ENCODE measurements at places on chromosomes 6 and 20.

DNA sequence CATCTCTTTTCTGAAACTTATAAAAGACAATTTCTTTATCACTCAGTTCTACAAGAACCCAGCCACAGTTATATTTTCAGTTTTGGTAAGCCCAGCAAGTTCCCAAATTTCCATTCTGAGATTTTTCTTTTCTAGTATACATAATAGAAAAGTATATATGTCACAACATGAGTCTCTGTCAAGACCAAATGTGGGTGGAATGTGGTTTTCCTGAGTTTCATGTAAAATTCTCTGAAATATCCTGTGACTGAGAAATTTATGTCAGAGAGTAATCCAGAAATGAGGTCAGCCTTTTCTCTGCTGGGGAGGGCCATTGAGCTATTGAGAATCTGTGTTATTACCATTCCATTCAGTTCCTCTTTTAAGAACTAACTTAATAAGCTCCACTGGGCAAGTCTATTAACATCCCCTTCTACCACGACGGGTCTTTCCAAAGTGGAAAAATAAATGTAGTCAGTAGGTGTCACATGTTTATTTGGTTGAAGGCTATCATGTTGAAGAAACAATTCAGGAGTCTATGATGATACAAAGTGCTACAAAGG lies 100.7 kb upstream of the HMGN3 start:
- DNase-seq = no peak

DNA sequence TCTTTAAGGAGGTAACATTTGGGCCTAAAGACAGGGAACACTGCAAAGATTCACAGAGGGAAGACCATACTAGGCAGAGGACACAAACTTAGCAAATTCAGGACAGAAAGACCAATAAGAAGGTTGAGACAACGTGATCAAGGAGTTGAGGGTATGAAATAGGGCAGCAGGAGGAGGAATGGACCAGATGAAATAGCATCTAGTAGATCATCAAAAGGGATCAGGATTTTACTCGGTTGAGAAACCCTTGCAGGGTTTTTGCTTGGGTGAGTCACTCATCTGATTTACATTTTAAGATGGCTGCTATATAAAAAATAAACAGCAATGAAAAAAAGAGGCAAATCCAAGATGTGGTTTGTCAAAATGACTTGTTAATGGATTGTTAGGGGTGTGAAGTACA lies 4.7 kb downstream of the BCLAF1 start:
- DNase-seq = no peak

DNA sequence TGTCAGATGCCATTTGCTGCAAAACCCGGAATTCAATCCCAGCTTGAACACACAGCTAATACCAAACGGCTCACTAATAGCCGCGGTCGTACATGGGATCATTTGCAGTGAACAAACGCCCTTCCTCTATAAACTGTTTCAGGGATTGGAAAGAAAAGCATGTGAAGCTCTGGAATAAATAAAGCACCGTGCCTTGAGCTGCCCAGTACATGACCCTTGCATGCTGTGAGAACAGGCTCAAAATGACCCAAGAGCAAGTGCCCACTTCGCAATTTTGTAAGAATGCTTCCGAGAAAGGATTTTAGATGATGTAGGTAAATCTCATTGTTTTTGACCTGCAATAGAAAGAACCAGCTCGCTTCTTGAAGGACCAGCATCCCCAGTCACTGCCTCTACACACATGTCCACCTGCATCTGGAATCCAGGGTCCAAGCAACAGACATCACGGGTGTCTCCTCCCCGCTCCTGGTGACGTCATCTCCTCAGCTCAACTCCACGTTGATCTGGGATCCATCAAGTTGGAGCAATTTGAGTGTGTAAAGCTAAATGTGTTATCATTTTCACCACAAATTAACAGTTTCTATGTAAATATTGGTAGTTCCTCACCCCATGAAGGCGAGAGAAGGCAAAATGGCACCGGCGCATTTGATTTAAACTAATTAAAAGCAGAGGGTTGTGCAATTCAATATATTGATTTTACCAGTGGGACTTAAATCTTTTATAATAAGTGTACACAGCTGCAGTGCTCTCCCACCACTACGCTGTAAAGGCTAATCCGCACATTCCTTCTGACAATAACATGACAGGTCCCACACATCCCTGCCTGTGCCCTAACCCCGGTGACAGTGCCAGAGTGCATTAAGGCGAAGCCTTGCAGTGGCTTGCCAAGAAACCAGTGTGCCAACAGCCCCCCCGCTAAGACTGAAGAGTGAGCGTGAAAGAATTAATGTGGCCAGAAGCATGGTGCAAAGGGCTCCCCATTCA lies 6.2 kb downstream of the BMP7 start:
- DNase-seq = no peak

DNA sequence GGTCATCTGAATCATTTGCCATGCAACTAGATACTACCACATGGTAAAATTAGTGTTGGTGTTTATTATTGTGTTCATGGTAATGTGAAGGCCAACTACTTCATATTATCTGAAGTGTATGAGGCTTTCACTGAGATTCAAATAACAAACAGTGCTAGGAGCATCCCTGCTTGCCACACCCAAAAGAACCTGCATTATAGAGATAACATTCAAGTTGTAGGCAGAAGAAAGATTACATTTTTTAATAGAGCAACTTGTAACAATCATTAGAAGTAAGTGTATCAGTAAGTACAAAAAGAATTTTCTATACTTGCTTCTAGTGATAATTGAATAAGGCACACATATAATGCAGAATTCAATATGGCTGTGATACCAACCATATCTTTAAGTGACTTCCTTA lies 49.8 kb downstream of the BCKDHB start:
- no peak for DNase-seq

DNA sequence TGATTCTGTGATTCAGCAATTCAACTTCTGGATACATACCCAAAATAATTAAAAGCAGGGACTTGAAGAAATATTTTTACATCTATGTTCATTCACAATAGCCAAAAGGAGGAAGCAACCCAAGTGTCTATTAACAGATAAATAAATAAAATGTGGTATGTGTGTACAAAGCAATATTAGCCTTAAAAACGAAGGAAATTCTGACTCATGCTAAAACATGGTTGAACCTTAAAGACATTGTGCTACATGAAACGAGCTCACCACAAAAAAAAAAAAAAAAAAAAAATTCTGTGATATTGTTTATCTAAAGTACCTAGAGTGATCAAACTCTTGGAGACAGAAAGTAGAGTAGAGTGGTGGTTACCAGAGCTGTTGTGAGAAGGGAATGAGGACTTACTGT lies 54.8 kb upstream of the TFAP2D start:
- DNase-seq = no peak

Measured in MM.1S (cell line).